T1000 (cell line): ENCODE measurements at places on chromosomes 7 and 10.

- no peak for DNase-seq
These were observed 11.5 kb upstream of the TAS2R39 start for GRCh38 chr7:143171697-143172096.

DNA sequence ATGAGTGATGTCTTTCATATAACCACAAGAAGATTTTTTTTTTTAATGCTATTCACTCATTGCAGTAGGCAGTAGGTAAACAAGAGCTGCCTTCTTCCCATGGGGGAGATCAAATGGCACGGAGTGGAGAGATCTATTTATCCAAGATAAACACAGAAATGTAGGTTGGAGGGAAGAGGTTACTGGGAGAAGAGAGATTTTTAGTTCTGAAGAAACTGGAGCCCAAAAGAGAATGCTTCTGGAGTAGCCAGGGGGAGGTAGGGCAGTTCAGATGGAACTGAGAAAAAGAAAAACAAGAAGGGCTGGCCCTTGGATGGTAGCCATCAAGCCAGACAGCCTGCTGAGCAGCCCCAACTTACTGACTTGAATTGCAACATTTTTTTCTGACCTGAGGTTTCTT, 270.1 kb upstream of the TPK1 start:
- DNase-seq = peak; percentile 18

DNA sequence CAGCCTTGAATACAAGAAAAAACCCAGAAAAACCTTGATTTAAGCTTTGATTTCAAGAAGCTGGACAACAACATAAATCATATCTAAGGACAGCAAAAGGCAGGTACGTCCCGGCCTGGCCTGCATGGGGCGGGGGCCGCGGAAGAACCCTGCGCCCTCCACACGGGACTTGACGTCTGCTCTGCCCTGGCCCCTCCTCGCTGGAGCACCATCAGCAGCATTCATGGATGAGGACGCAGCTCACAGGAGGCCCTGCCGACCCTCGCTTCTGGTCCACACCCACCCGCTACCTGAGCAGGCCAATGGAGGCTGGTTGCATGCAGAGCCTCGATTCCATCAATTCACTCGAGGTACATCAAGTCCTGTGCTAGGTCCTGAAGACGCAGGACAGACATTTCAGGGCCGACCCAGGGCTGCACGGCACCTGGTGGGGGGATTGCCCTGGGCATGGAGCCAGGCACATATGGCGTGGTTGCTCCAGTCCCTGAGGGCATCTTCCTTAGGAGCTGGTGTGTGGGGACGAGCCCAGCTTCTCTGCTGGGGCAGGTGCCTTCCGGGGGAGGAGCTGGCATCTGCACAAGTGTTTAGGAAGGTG, 63.1 kb upstream of the NKX6-2 start:
- DNase-seq = no peak

DNA sequence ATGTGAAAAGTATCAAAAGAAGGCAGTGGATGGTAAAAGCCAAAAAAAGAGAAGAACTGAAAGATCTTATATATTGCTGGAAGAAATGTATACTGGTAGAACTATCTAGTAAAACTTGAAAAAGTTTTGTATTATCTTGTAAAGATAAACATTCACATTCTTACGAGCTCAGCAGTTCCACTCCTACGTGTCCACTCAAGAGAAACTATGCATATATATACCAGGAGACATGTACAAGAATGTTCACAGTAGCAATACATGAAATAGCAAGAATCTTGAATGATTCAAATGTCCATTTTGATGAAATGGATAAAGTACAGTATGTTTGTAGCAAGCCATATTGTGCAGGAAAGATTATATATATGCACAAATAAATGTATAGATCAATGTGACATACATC, 155.0 kb downstream of the RNF133 start:
- no peak for DNase-seq

GRCh38 chr7:53768186-53768585, 732.8 kb downstream of the POM121L12 start:
- no peak for DNase-seq

DNA sequence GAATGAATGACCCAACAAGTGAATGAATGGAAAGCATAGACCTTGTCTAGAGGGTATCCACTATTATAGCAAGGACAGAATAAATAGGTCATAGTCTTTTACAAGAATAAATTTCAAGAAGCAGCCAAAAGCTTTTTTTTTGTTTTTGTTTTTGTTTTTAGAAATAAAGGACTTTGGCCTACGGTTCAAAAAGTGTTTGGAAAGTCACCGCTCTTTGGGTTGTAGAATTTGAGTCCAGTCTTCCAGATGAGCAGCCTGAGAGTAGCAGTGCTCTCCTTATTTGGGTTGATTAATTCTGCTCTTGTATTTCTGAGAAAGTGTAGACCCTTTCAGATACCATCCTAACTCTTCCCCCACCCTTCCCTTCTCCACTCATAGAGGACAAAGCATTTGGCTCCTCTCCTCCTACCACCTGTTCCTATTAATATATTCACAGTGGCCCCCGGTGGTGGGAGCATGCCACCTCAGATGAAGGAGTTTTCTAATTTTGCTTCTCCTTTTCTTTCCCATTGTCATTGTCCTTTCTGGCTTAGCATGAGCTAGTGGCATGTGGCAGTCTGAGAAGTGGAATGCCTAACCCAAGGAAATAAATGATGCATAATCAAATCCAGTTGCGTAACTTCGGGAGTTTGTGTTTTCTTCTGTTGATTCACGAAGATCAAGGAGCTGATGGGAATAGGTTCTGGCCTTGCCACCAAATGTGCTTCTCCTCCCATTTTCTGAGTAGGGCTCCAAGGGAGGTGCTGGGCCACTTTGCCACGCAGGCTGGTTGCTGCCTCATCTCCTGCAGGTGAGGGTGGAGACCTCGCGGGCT, 114.7 kb downstream of the CHN2 start:
- no peak for DNase-seq

DNA sequence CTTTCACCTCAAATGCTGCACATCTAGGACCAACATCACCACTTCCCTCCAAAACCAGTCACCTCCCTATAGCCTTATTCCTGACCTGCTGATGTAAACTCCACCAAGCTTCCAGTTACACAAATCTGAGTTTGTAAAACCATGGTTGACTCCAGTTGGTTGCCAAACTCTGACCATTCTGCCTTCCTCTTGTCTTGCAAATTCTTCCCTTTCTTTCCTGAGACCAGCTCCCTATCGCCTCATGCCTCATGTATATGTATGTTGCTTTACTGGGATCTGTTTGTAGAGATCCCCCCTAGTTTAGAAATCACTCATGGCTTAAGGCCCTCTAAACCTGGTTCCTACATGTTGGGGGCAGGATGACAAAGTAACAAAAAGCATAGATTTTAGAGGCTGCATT, 31.3 kb downstream of the PAX2 start:
- no peak for DNase-seq

- no peak for DNase-seq
These were observed 49.5 kb downstream of the GNAI1 start for GRCh38 chr7:80183900-80184685.

DNA sequence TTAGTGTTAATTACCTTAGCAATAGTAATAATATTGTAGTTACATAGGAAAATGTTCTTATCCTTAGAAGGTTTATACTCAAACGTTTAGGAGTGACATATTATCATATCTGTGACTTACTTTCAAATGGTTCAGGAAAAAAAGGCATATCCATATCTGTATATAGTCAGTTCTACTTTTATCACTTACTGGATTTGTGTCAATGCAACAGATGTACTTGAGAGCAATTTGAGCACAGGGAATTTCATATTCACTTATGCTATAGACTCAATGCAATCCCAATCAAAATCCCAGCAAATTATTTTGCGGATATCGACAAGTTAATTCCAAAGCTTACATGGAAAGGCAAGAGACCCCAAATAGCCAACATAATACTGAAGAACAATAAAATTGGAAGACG, 10.0 kb downstream of the DENND11 start:
- DNase-seq = no peak

GRCh38 chr10:128063736-128064107, 62.5 kb downstream of the MKI67 start:
- no peak for DNase-seq

GRCh38 chr7:3070908-3071307, 27.2 kb upstream of the CARD11 start:
- no peak for DNase-seq

GRCh38 chr7:70392877-70393435, 739.0 kb upstream of the GALNT17 start:
- DNase-seq = no peak

DNA sequence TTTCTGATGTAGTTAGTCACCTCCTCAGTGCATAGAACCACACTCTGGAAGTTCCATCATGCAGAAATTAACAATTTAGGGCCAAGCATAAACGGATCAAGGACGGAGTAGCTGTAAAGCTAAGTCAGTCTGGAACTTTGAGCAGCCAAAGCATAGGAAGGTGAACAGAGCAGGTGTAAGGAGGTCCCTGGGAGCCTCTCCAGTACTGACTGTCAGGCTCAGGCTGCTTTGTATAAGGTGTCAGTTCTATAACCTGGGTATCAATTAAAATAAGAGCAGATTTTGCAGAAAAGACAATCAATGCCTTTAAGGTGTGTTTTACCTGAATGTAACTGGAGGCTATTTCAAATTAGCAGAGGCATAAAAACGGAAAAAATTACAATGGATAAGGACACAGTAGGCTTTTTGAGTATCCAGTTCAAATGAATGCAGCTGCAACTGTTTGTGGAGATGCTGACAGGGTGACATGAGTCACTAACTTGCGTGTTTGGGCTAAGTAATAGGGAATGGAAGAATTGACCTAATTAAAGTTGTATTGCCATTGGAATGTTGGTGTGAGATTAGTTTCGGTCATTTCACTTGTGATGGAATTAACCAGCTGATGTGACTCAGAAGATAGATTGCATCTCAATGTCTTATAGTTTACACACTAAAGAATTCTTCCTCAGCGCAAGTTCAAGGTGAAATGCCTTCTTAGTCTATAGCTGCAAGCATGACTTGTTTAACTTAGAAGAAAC, 417.9 kb upstream of the CNTNAP2 start:
- peak; percentile 16 for DNase-seq

GRCh38 chr10:133458021-133458709, 4.4 kb downstream of the SCART1 start:
- no peak for DNase-seq

- DNase-seq = no peak
These were observed 3.8 kb downstream of the WIPI2 start for GRCh38 chr7:5193880-5194279.

GRCh38 chr10:8803992-8804391, 749.5 kb downstream of the GATA3 start:
- no peak for DNase-seq

- DNase-seq = no peak
These were observed 214.6 kb upstream of the TPK1 start for GRCh38 chr7:145050415-145050814.

GRCh38 chr10:16968416-16969041, 151.3 kb upstream of the RSU1 start:
- DNase-seq = no peak

DNA sequence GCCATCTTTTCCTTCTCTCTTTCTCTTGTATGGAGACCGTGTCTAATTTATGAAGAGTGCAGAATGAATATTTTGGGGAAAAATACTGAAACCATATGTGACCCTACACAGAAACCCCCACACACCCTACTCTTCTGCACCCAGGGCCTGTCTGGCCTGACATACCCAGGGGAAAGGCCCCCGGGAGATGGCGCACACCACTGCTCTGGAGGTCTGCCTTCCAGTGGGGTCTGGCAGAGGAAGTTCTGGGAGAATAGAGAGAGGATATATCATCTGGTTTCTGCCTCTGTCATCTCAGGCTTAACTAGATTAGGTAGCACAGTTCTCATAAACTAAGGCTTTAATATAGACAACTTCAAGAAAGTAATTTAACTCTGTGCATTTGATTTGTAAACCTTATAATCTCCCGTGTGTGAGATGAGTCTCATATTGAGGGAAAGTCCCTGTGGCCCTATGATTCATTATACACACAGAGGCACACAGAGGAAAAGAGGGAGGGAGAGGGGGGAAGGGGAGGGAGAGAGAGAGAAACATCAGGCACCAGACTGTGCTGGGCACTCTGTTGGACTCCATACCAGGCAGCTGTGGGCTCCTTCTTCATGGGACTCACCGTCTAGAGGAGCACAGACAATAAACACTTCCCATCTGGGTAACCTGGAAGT, 123.3 kb downstream of the AOAH start:
- DNase-seq = no peak

DNA sequence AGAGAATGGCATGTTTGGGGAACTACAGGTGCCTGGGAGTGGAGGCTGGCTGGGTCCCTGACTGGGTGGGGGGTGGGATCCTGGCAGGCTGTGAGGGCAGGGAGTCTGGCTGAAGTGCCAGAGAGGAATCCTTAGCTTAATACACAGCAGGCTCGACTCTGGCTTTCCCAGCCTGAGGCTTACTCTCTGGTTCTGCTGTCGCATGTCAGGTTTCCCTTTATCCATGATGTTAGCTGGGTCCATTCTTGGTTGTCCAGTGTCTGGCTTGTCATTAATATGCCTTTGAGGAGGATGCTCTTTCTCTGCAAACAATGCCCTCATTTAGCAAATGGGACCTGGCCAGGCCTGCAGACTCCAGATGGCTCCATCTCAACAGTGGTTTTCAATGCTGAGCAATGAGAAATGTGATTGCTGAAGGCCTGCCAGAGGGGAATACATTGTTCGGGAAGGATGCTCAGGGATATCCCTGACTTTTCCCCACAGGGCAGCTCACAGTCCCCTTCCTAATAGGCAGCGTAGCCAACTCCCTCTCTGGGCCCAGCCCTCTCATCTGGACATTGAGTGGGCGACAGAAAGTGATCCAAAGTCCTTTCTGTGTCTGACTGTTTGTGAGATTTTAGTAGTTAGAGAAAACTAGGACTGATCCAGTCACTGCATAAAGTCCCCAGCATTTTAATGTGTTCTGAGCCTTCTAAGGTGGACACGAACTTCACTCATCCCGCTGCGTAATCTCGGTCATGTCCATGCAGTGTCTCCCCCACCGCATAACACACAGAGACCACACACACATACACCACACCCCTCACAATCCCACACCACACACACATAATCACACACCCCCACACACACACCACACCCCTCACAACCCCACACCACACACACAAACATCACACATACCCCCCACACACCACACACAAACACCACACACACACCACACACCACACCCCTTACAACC, 124.9 kb downstream of the ANLN start:
- DNase-seq = no peak

GRCh38 chr7:50209461-50210135, 94.9 kb upstream of the IKZF1 start:
- no peak for DNase-seq

DNA sequence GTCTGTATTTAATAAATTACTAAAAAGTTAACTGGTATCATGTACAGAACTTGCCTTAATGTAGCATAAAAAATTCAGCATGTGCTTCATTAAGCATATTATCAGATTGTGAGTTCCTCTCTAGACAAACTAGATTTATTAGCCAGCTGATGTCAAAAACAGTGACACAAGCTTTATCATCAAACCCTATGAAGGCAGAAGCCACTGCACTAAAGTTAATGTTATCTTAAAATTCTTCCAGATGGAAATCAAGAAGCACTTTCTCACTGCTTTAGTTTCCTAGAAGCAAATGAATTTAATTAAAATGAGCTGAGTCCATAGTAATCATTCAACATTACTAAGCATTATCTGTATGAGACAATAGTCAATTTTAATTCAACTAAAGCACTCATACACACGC, 96.4 kb downstream of the ARHGAP12 start:
- no peak for DNase-seq
